Stimulated activated CD4-positive, alpha-beta T cell treated with anti-CD3 and anti-CD28 coated beads, Interleukin-15, amount 100 ng/mL, for 1 hour (primary cell): ENCODE measurements at places on chromosomes 2 and 18.

DNA sequence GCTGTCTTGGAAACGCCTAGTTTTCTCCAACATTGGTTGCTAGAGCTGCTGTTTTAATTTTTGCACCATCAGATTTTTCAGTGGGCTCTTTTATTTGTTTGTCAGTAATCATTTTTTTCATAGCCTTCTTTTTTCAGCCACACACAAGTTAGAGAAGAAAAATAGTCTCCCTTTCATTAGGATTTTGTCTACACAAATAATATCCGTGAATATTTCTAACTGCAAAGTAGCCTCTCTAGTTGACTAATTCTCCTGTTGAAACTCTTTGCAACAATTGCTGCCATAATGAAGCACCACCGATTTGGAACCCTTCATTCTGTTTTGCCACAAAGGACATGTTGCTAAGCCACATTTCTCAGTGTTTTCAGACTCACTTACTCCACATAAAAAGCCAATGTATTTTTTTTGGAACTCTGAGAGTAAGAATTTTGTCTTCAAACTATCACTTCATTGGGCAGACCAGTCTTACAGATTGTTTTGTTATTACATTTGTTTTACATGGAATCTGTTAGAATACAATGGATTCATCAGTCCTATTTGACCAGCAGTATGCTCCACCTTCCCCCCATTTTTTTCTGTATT lies 9.6 kb downstream of the KCNJ3 start:
- DNase-seq: no peak

DNA sequence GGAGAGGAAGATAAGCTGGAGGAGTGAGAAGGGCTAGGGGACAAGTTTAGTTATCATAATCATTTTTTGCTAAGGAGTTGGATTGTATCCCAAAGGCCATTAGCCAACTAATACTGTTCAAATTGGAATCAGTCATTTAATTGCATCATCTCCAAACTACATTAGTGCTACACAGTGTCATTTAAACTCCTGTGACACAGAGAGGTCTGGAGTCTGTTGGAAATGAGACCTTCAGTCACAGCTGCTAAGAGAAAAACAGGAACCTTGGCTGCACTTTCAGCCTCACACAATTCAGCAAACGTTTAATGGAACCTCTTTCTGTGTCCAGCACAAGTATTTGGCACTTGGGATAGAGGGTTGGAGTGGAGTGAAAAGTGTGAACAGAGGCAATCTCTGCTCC lies 175.5 kb upstream of the MGAT5 start:
- no peak for DNase-seq

- no peak for DNase-seq
Observed at GRCh38 chr2:150060341-150060740, 427.1 kb downstream of the RND3 start.

- DNase-seq: no peak
Observed at GRCh38 chr2:74009577-74009976, 24.9 kb downstream of the TET3 start.

DNA sequence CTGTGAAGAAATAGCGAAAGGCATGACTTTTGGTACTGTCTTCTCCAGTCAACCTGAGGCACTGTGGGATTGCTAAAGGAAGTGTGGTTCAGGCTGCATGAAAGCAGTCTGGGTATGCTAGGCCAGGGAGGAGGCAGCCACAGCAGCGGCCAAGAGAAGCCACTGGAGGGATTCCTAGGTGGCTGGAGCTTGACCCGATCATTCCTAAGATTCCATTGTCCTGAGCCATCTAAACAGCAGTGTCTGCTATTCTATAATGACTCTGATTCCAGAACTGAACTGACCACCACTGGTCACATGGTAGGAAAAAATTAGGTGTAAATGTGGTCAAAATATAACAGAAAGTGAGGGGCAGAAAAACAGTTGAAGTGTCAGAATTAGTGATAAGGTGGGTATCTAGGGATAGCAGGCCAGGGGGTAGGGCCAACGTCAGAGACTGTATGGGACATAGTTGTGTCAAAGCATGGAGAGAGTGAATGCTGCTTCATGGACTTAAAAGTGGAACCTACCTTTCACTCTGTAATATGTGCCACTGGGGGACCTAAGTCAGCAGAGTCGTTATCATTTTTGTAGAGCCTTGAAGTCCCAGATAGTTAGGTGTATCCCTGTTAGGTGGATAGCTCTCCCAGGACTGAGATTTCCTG lies 204.6 kb downstream of the CTNNA2 start:
- DNase-seq: no peak

DNA sequence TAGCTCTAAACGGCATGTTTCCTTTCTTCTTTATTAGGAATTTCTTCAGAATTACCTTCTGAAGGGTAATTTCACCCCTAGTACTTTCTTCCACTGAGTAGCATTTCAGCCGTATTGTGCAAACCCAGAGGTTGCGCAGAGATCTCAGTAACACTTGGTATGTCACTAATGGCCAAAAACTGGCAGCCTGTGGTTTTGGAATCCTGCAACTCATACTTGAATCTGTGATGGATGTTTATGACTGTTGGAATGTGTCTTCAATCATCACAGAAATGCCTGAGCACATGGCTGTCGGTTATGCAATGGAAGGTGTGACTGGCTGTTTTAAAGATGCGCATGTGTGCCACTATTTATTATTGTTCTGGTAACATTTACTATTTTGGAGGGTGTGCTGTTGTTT lies 100.0 kb downstream of the COLEC12 start:
- DNase-seq: no peak

DNA sequence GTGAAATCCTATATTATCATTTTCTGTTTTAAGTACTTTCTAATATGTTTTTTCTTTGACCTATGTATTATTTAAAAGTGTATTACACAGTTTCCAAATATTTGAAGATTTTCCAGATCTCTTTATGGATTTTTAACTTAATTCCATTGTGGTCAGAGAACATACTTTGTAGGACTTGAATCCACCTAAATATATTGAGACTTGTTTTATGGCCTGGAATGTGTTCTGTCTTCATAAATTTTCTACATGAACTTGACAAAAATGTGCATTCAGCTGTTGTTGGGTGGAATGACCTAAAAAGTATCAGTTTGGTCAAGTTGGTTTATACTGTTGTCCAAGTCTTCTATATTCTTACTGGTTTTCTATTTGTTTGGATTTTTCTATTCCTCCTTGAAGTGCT lies 33.8 kb upstream of the TMEM247 start:
- no peak for DNase-seq

DNA sequence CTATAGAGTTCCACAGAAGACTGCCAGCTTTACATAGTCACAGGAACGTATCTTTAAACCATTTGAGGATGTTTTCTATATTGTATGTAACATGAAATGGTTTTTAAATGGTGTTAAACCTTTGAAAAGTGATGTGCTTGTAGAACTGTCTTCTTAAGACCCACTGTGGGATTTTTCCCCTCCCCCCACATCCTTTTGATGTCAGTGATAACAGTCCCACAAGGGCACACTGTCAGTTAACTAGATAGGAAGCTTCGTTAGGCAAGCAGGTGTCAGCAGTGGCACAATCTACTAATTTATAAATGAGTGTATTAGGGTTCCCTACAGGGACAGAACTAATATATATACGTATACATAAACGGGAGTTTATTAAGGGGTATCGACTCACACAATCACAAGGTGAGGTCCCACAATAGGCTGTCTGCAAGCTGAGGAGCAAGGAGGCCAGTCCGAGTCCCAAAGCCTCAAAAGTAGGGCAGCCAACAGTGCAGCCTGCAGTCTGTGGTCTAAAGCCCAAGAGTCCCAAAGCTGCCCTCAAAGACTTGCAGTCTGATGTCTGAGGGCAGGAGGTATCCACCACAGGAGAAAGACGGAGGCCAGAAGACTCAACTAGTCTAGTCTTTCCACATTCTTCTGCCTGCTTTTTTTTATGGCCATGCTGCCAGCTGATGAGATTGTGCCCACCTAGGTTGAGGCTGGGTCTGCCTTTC lies 23.8 kb upstream of the HNRNPLL start:
- DNase-seq: no peak

GRCh38 chr2:120345608-120346007 lies 328 bp upstream of the INHBB start:
- no peak for DNase-seq

DNA sequence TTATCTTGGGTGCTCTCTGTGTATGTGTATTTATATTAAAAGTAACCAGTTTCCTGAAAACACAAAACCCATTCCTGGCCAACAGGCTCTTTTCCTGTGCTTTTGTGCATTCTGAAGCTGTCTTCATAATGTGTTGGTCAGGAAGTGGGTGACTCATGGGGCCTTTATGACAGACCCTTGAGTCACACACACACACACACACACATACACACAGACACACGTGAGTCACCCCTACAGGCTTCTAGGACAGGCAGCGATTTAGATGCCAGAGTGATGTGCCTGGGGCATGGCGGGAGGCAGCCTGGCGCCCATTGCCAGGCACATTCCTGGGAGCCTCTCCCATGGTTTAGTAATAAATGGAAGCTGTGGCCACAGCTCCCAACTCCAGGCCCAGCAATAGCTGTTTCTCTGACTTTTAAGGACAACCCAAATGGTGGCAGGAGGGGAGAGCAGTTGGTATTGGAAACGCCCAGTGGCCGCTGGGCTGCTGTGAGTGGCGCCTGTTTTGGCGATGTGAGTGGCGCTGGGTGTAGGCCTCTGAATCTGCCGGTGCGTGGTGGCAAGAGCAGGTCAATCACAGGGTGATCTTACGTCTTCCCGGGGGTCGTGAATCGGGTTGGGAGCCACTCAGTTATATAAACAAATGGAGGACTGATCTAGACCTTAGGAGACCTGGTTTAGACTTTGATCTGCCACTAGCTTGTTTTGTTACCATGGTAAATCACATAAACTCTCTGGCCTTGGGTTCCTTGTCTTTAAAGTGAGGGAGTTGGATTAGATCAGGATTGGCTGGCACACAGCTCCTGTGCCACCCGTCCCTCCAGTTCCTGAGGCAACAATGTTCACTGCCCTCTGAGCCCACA lies 150.7 kb upstream of the DLX2 start:
- no peak for DNase-seq

DNA sequence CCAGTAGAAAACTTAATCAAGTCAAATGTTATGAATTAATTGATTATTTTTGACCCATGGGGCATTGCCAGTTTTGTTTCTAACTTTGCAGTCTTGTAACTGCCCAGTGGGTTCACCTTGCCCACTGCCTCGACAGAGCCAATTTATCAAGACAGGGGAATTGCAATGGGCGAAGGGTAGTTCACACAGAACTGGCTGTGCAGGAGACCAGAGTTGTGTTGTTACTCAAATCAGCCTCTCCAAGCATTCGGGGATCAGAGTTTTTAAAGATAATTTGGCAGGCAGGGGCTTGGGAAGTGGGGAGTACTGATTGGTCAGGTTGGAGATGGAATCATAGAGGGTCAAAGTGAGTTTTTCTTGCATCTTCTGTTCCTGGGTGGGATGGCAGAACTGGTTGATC lies 168.5 kb upstream of the COPS8 start:
- DNase-seq: no peak

DNA sequence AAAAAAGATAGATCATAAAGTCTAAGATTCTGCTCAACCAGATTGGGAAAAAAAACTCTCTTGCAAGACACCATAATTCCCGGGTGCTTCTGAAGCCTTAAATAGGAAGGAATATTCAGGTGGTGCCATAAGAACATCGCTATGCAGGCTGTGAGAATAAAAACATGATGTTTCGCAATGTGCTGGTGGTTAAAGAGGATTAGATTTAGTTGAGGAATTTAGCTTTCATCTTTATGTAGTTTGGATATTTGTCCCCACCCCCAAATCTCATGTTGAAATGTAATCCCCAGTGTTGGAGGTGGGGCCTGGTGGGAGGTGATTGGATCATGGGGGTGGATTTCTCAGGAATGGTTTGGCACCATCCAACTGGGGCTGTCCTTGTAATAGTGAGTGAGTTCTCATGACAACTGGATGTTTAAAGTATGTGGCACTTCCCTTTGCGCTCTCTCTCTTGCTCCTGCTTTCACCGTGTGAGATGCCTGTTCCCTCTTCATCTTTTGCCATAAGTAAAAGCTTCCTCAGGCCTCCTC lies 132.2 kb downstream of the AKAIN1 start:
- DNase-seq: no peak

DNA sequence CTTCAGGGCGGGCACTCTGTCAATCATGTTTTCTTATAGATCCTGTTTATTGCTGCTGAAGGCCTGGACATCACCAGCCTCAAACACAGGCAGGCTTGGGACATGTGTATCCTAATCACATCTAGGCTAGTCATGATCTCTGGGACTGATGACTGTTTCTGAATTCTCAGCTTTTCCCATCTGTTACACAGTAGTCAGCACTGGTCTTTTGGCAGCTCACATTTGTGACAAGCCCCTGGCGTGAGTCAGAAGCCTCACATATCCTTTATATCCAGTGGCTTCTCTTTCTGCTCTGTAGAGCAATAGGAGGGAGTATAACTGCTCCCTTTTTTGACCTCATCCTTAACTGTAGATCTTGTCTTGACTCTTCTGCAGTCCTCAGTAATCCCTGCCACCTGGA lies 4.5 kb downstream of the SEMA4F start:
- DNase-seq: no peak

DNA sequence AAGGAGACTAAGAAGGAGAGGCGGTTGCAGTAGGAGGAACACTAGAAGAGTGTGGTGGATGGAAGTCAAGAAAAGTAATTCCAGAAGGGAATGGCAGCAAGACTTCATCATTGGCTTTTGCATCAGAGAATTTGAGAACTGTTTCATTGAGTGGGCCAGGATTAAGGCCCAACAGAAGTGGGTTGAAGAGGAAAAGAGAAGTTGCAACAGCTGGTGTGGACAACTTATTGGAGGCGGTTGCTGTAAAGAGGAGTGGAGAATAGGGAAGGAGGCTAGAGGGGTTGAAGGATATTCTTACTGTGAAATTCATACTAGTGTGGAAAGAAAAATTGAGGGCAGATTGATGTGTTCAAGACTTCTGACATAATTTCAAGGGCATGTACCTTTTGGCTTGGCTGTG lies 168.7 kb upstream of the FN1 start:
- no peak for DNase-seq

DNA sequence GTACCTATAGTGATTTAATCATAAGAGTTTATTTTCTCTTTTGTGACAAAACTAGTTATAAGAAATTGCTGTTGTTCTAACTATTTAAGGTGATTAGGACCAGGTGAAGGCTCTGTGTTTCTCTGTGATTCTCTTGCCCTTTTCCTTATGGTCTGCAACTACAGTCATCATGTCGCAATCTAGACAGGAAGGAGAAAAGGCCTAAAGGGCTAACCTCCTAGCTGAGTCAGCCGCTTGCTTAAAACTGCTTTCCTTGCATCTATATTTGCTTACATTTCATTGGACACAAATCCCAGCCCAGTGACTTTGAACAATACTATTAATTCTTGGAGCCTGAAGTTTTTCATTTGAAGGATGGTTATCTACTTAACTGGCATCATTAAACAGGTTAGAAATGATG lies 93.1 kb downstream of the PIK3C3 start:
- no peak for DNase-seq

- DNase-seq: no peak
Observed at GRCh38 chr2:55051026-55051866, 995 bp upstream of the RTN4 start.

DNA sequence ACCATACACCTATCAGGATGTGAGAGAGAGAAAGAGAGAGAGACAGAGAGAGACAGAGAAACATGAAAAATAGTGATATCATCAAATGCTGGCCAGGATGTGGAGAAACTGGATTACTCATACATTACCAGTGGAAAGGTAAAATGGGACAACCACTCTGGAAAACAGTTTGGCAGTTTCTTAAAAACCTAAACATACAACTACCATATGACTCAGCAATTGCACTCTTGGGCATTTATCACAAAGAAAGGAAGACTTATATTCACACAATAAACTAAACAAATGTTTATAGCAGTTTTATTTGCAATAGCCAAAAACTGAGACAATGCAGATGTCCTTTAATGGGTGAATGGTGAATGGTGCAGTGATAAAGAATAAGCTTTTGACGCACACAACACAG lies 29.1 kb downstream of the SLC4A3 start:
- DNase-seq: no peak

- no peak for DNase-seq
Observed at GRCh38 chr2:149330127-149331022, at the start of gene LYPD6. Gene LYPD6, plus strand, starts transcription at chr2:149330587. Its CDS starts 107,122 bp downstream, at chr2:149437709.
